ENCODE measurements at places on chromosomes 12 and 14.

DNA sequence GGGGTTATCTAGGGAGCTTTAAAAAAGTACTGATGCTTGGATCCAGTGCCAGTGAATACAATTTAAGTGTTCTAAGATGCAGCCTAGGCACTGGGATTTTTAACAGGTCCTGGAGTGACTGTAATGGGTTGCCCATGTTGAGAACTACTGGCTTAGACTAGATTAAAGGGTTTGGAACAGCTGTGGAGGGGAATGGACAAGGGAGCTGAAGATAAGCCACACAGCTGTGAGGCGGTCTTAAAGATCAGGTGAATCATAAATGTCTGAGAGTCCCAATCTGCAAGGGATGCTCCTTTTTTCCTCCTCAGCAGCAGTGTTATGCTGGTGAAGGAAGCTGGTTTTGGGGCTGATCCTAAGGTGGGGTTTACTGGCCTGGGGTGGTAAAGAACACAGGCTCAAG, 35.5 kb upstream of the FRMD6 start:
- DNase-seq = no peak

- no peak for DNase-seq
Observed at GRCh38 chr14:46230540-46230939, 421.0 kb downstream of the RPL10L start.

GRCh38 chr12:53532021-53532420, 24.7 kb upstream of the NPFF start:
- no peak for DNase-seq

DNA sequence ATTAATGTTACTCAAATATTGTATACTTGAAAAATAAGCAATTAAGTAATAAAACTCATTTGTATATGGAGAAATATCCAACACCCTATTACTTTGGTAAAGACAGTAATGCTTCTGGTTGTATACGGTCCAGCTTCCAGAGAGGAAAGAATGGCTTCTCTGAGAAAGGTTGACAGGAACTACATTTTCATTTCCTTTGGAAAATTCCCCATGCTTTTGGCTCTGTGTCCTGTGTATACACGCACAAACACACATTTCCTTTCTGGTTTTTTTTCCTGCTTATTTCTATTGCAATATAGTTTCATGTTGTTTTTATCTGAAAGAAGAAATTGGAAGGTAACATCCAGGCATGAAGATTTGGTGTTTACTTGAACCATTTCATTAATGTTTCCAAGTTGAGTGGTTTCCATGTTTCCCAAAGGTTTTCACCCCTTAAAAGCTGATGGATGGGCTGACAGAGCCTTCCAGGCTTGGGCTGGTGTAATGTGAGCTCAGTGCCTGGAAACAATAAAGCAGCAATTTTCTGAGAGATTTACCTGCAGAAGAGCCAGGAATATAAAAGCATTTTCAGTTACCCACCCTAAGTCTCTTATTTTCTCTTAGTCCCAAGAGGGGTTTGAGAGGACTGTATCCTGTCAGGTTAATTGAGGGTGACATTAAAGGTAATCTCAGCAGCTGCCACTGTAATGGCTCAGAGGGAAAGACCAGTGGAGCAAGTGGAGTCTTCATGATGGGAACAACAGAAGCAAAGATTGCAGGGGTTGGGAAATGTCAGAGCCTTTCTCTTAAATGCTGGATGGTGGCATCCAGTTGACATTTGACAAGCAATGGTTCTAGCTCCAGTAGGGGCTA, 33.4 kb upstream of the TMTC1 start:
- no peak for DNase-seq

- DNase-seq = no peak
Observed at GRCh38 chr12:96652870-96653269, 163.5 kb downstream of the CFAP54 start.

DNA sequence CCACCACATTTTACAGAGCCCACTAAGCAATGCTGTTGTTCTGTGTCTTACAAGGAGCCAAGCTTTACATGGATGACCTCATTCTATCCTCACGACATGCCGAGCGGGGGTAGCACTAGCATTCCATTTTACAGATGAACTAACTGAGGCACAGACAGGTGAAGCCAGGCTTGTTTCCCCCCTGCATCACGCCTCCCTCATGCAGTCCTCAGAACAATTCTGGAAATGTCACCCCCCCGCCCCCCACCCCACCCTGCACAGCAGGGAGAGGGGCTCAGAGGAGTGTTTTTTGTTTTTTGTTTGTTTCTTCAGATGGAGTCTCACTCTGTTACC, 1.5 kb downstream of the SLC8B1 start:
- no peak for DNase-seq

- no peak for DNase-seq
Observed at GRCh38 chr12:64806593-64807460, 17.6 kb upstream of the TBC1D30 start.

DNA sequence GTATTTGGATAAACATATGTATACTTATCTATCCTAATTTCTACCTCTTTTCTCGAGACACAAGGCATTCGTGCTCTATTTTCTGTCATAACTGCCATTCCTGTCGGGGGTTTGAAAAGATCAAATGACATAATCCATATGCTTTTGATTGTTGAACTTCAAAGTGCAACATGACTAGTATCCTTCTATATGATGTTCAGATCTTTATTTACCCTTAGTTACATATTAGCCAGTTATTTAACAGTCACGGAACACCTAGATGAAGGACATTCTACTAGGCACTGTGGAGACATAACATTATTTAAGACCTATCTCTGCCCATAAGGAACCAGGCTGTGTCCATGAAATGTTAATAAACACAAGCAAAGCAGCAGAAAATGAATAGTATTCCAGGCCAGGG, 11.2 kb upstream of the GRIN2B start:
- no peak for DNase-seq

DNA sequence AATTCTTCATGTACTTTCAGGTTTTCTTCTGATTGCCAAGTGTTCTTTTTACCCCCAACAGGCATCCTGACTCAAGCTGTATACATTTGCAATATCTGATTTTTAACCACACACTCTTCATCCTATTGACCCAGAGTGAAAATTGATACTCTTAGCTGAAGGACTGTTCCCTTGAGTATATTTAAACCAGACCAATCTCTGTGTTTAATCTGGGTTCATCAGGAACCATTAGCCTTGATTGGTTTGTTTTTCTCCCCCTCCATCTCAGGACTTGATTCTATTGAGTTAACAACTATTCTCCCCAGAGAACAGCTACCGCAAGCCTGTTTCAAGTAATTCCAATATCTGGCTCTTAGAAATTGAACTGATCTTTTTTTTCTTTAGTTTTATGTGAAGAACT, 222.3 kb upstream of the NOVA1 start:
- no peak for DNase-seq

DNA sequence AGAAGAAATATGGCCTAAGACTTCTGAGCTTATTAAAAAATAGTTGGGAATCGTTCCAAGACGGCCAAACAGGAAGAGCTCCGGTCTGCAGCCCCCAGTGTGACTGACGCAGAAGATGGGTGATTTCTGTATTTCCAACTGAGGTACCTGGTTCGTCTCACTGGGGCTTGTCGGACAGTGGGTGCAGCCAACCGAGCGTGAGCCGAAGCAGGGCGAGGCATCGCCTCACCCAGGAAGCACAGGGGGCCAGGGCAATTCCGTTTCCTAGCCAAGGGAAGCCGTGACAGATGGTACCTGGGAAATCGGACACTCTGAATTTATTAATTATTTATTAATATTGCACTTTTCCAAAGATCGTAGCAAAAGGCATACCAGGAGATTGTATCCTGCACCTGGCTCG, 857.8 kb downstream of the C12orf50 start:
- DNase-seq = no peak

GRCh38 chr12:67852701-67853100, 136.5 kb upstream of the IFNG-AS1 start:
- no peak for DNase-seq

DNA sequence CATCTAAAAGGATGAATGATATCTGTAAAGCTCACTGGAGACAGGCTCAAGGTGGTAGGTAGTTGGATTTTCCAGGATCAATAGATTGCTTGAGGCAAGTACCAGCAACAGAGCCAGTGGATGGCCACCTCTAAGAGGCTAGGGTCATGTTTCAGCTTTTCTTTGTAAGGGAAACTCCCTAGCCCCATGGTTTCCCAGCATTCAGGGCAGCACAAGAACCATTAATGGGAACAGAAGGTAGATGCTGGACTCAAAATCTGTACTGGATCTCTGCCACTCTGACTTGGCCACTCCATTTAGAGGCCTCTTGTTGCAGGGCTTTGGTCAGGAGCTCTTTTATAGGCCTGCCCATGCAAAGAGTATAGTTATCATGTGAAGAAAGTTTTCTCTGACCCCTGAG, 76.1 kb upstream of the DYRK2 start:
- DNase-seq = no peak

- peak; percentile 52 for DNase-seq
Observed at GRCh38 chr12:30725739-30726138, 29.0 kb downstream of the CAPRIN2 start.
